ENCODE measurements at places on chromosomes 7 and 10.

DNA sequence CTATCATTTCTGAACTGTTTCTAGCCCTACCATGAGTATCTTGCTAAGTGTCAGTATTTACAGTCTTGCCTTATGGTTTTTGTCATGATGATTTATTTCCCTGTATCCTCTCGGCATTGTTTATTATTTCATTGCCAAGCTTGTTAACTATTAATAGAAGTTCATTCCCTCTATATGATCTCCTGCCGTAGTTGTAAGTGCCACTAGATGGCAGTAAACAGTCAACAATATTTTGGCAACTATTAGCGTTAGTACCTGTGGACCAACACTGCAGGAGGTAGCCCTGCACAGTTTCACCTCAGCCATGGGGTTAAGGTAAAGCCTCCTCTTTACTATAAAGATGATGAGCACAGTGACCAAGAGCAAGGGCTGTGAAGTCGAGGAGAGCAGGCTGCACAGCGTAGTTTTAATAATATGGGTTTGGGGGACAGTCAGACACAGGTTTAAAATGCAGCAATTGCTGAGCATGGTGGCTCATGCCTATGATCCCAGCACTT lies 26.1 kb upstream of the CCNJ start:
- DNase-seq = peak; percentile 29

- DNase-seq = no peak
Measured at GRCh38 chr10:374354-374753, 239.1 kb downstream of the ZMYND11 start.

DNA sequence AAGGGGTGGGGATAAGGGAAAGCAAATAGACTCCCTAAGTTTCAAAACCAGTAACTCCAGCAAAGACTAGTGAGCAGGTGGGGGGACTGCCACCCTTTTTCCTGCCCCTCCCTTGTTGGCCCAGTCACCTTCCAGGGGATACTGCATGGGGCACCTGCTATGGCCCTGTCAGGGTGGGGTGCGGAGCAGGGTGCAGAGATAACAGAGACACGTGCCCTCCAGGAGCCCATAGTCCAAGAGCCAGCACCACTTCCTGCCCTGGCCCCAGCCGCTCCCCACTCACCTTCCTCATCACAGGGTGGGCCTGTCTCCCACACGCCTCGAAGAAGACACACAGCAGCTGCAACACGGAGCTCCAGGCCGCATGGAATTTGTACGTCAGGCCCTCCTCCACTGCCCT lies 20.6 kb downstream of the RRP12 start:
- no peak for DNase-seq

DNA sequence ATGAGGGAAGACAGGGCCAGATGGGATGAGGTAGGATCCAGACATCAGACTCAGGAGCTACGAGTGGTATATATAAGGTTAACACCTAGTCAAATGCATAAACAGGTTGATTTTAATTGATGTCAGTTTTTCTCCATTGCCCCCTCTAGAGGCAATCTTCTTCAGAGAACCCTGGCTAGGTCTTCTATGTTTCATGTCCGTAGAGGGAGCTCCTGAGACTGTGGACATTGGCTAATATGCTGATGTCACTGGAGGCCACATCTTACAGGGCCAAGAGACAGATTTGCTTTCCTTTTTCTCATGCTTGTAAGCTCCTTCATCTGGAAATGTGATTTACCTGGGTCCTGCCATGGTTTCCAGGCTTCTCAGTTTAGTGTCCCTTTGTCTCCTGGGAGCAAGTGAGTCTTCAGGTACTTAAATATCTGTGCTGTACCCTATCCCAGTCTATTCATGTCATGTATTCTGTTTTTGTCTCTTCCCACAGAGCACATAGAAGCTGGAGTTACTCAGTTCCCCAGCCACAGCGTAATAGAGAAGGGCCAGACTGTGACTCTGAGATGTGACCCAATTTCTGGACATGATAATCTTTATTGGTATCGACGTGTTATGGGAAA lies 161.6 kb upstream of the PRSS1 start:
- DNase-seq = peak; percentile 26

DNA sequence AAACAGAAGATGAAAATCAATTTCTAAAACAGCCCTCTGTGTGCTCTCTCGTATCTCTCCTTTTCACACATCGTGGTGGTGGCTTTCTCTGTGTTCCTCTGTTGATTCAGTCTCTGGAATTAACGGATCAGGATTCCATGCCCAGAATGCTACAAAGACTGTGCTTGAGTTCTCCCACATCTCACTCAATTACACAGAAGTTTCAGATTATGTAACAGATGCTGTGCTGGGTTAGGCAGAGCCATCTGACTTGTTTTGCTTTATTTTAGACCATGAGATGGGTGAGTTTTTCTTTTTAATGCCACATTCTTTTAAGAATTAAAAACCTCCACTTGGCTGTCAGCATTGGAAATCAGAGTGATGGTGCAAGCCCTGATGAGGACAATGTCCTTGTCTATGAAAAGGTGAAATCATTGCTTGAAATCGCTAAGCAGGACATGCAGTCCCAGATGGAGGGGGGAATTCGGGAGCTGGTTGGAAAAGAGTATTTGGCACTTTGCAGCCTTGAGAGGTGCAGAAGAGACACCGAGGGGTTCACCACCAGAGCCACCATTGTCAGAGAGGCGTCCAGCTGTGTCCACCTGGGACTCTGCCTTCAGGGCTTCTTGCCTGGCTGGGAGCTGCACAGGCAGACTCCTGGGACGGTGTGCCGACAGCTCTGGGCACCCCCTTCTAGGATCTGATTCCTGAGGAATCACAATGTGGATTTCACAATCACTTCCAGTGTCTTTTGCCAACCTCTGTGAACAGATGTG lies 80.4 kb downstream of the EGFR start:
- DNase-seq = no peak

DNA sequence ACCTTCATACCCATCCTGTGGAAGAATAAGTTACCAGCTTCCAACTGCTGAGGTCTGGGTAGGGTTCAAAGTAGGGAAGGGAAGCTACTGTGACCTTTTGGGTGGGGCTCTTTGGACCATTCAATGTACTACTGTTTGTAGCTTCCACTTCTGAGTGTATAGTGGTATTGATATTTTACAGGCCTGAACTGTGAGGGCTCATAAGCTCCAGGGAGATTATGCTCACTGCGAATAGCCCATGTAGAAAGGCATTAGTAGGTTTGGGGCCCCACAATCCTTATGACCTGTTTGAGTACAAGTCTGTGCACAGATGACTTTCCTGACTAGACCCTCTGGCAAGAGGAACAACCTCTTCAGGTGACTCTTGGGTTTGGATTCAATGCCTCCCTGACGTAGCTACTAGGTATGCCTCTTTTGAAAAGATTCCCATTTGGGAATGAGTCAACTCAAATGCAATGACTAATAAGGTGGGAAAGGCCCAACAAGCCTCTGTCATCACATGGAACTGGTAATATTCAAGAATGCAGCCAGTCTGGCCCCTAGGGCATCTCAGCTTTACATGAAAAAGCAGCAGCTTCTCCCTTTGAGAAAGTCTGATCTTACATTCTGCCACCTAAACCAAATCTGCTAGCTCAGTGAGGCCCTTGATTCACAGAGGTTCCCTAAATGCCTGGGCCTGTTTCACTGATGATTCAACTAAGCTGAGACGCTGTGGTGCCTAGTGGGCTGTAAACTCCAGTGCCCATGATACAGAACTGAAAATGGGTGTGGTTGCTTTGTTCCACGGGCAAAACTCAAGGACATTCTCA lies 79.8 kb downstream of the ABI1 start:
- DNase-seq = no peak

DNA sequence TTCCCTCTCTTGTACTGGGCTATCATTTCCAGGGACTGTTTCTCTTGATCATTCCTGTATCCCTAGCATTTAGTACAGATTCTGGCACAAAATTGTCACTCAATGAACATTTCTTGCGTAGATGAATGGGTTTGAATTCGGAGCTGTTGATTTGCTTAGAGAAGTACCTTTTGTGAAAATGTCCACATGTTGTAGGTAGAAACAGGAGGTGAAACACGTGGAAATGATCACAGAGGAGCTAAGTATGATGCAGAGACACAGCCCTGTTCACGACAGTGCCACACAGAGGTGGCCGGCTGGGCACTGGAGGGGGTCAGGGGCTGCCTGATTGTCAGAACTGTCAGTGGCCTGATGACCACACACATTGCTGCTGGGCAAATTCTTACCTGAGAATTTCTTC lies 196.1 kb upstream of the PRKCQ start:
- DNase-seq = no peak

GRCh38 chr10:67884842-67885670 lies 600 bp downstream of the SIRT1 start:
- peak; percentile 66 for DNase-seq

DNA sequence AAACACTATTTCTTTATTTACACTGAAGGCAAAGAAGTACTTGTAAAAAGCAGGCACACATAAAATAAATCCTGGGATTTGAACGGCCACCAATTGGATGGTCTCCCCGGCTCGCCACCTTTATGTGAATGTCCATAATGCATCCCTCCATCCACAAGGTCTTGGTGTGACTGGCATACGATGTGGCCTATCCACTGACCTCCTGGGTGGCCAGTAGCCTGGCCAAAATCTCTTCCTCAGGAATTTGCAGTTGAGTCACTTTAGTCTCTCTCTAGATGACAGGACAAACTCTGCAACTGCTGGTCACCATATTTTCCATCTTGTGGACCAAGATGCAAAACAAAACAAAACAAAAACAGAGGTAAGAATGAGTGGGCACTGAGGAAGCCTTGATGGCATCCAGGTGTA lies 39.1 kb downstream of the CDK1 start:
- no peak for DNase-seq

DNA sequence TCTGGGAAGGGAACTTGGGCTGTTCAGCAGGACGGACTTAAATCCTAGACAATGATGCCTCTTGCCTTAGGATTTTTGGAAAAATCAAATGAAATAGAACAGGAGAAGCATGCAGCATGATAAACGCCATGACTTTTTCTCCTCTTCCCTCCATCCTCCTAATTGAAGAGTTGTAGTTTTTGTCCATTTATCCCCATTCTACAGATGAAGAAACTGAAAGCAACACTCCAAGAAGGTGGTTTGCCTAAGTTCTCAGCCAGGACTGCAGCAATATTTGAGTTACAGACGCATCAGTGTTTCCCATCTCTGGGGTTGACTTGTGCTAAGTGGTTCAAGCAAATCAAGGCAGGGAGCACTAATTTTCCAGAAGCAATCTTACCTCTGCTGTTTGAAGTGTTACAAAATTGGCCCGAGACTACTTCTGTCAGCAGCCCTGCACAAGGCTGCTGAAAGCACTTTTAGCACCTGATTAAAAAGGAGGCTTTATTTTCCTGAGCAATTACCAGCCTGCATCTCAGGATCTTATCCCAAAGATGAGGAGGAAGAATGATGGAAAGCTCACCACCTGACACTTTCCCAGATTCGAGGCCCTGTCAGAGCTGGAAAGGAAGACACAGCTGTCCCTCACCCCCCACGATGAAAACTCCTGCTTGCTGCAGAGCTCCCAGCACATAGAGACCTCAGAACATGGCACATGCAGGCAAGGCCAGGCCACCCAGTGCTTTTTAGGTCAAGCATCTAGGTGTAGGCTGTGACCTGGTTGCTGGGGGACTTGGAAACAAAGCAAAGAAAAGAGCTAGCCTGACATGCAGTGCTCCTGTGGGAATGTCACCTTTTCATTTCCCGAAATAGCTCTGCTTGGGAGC lies 19.7 kb upstream of the C10orf71 start:
- DNase-seq = no peak

DNA sequence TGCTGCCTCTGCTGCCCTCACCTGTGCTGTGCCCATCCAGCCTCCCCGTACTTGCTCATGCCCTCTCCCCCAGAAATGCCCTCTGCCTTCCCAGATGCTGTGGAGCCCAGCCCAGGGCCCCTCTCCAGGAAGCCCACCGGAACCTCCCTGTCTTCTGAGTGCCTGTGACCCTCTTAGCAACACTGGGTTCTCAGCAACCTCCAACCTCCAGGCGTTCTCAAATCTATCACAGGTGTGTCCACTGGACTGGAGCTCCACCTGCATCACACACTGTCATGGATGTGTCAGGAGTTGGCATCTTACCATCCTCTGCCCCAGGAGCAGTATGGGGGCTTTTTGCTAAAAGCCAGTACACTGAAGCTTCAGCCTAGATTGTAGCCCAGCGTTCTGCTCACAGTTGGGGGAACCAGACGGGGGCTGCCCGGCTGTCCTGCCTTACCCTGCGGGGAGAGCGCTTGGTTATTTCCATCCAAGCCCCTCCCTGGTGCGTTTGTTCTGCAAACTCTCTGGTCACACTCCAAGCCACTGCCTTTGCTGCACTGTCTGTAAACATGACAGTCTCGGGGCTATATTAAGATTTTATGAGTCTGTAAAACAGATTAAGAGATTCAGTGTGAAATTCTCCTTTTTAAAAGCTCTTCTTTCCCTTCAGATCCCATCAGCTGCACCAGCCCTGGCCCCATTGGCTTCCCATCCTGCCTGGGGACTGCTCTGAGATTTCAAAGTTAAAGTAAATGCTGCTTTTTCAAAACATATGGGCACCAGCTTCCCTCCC lies 71.3 kb upstream of the CPXM2 start:
- DNase-seq = no peak

DNA sequence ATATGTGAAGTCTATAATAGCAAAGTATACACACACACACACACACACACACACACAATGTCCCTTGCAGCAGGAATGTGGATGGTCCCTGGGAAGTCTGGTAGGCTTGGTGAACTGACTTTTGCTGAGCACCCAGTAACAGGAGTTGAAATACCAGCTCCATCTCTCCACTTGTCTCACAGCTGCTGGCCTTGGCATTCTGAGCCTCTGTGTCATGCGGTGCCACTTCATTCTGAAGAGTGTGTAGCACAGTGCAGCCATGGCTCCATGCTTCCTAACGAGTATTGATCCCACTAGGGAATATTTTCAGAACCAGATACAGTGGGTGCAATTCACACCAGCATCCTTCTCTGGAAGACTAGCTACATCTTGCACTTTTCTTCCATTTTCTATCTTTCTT lies 192.4 kb downstream of the ADARB2 start:
- DNase-seq = no peak

GRCh38 chr7:110568388-110568787 lies 522.5 kb upstream of the LRRN3 start:
- DNase-seq = no peak

- no peak for DNase-seq
Measured at GRCh38 chr10:88236121-88236743, 346.9 kb downstream of the RNLS start.

- no peak for DNase-seq
Measured at GRCh38 chr7:74280985-74281384, 8.2 kb upstream of the CLIP2 start.

DNA sequence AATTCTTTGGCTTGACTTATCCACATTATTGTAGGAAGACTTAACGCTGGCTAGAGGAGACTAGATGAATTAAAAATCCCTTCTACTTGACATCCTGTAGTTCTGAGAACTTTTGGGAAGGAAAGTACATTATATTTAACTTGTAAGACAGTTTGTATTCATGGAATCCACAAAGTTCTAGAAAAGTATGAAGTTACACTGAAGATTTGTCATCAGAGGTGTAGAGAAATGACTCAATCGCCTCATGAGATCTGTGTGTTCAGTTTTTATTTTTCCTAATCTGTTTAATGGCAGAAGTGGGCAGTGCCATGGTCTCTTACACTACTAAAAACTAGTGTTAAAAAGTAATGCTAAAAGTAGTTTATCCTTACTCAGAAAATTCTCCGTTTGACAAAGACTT lies 89.1 kb upstream of the SMIM30 start:
- no peak for DNase-seq

All from NCI-H2081 (cell line).